ENCODE measurements at places on chromosomes 5 and 9.

DNA sequence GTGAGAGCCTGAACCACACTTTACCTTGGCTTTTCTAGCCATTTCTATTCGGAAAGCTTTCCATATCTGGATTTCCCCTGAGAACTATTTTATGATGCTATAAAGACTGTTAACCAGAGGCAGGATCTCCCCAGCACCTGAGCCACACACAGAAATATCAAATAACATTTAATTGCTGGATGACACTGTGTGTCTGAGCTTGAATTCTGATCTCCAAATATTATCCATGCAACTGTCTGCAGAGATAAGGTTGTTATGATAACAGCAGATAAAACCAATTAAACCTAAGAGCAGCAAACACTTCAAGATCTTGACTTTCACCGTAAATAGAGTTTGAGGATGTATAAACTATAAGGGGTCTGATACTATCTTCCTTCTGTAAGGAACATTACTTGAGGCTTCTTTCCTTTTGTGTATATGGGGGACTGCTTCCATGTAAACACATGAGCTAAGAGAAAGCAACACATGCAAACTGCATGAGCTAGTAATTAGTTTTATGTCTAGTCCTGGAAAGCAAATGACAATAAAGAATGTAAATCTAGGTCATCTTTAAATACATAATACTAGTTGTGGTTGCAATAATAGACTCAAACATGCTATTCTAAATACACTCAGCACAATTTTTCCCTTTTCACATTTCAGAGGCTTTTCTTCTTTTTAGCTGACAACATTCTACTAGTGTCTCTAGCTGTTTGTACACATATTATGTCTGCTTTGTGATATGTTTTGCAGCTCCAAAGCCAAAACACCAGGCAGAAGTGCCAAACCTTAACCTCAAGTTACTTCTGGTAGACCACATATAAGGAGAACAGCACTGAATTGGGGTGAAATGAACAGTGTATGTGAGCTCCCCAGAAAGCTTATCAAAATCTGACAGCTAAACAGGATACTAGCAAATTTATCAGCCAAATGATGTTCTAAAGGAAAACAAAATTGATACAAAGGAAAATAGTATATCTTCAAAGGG lies 136.5 kb downstream of the EFNA5 start:
- no peak for DNase-seq

GRCh38 chr5:115842089-115842935 lies 577 bp downstream of the AP3S1 start:
- no peak for DNase-seq

DNA sequence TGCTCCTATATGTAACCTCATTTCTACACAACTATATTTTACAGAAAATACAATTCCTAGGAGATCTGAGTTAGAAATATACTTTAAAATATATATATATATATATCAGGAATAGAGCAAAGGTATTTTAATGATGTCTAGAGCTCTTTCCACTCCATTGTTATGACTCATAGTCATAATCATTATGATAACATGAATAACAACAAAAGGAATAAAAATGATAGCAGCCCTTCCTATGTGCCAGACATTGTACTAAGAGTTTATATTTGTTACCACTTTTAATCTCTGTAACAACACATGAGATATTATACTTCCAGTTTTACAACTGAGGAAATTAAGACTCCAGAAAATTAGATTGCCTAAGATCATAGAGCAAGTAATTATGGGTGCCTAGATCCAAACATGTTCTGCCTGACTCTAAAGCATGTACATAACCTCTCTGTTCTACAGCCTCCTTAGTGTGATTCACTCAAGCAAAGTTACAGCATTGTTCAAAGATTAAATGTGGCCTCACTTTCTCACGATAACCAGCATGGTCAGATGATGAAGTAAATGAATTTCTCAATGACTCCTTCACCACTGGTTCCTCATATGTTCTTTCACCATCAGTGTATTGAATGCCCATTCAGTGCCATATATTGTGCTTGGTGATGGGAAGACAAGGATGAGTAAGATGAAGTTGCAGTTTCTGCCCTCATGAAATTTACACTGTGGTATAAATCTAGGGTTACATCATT lies 452.1 kb downstream of the EFNA5 start:
- no peak for DNase-seq

DNA sequence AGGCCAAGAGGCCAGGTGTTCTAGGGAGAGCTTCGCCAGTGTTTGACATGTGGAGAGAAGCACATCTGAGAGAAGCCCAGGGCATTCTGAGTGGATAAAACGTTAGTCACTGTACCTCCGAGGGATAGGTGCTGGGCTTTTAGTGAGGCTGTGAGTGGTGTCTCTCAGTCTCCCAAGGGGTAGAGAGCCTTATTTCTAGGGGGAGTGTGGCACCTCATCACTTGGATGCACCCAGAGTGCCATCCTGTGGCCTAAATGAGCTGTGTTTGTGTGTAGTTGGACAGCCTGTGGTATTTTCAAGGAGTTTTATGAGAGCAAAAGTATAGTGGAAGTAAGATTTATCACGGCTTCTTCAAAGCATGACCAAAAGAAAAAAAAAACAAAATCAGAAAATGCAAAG lies 1046.9 kb upstream of the WWC1 start:
- DNase-seq = no peak

DNA sequence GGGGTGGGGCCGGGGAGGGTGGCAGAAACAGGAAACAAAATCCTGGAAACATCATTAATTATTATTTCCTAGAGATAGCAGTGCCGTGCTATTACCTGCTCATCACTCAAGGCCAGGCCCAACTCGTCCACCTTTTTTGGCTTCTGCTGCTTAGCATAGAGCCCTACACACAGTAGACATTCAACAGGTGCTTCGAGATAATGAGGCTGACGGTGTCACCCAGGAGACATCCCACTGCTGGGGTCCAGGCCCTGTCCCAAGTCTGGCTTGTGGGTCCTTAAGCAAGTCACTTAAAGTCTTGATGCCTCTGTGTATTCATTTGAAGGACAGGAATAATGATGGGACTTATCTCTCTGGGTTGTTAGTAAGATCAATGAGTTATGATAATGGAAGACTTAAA lies 506.6 kb downstream of the BNC2 start:
- DNase-seq = no peak

- peak; percentile 55 for DNase-seq
Measured at GRCh38 chr9:133137451-133138231, 16.6 kb upstream of the RALGDS start.

- no peak for DNase-seq
Measured at GRCh38 chr9:4716163-4716562, 24.8 kb downstream of the AK3 start.

DNA sequence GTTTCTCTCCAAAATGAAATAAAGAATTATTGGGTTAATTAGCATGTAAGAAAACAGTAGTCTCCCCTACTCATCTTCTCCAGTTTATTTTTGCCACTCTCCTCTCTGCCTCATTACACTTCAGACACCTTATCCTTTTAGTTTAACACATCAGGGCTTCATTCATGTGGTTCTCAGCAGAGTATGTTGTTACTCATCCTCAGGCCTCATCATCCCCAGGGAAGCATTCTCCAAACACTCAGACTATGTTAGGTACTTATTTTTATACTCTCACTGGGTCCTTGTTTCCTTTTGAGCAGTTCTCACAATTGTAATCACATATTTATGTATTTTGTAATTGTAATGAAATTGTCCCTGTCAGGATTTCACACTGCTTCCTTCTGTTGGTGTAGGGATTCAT lies 470.5 kb downstream of the PDE4D start:
- no peak for DNase-seq

DNA sequence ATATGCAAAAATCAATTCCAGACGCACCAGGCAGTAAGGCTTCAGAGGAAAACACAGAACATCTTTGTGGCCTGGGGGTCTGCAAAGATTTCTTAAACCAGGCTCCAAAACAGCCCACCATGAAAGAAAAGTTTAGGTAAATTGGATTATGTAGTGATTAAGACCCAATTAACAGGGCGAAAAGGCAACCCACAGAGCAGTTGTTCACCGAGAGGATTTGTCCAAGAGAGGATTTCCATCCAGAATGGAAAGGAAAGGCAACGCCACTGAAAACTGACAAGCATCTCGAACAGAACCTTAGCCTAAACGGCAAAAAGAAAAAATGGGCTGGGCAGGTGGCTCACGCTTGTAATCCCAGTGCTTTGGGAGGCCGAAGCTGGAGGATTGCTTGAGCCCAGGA lies 37.4 kb downstream of the GLT6D1 start:
- DNase-seq = no peak

DNA sequence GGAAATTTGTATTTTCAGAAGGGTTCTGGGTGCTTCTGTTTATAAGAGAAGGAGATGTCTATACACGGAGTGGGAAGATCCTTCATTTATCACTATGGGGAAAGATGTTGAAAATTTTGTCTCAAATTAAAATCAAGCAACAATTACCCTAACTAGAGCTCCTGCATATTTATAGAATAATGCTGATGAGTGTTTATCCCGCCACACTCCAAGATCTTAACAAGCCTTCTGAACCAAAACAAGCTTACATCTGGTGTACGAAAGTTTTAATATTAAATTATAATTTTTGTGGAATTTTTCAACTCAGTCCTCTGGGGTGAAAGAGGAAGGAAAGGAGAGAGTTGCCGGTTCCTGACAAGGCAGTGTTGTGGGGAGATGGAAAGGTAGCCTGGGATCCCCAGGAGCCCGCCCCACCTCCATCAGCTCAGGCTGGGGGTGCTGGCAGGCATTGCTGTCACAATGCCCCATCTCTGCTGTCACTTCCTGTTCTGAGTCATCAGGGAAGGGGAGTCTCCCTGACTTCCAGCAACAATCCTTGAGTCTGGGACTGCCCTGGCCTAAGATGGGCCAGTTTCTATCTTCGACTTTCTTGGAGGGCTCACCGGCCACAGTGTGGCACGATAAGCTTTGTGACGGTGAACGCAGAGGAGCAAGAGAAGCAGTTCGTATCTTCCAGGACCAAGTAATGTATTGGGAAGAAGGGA lies 64.5 kb downstream of the ERAP1 start:
- DNase-seq = no peak

DNA sequence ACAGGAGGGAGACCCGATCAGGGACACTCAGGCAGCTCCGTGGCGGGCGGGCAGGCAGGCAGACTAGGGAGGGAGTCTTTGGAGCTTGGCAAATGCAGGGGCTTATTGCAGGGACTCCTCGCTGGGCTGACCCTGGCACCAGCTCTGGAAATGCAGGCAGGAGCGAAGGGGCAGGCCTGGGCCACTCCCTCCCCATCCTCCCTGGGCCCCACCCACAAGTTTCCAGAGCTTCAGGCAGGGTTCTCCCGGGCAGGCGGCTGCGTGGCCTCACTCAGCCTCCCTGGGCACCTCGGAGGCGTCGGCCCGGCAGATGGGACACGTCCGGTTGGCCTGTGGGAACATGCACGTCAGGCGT lies 8.5 kb downstream of the RNF44 start:
- no peak for DNase-seq

- peak; percentile 12 for DNase-seq
Measured at GRCh38 chr5:110625376-110625999, 101.0 kb downstream of the TMEM232 start.

DNA sequence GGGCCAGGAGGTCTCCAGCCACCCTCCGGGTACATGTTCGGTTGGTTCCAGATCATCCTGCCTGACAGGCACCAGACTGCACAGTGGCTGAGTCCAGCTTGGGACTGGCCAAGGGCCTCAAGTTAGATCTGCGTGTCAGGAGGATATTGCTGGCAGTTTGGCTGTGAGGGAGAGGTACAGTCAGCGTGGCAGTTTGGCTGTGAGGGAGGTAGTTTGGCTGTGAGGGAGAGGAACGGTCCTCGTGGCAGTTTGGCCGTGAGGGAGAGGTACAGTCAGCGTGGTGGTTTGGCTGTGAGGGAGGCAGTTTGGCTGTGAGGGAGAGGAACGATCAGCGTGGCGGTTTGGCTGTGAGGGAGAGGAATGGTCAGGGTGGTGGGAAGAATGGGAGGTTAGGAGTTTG lies 39.0 kb downstream of the CACNA1B start:
- no peak for DNase-seq

DNA sequence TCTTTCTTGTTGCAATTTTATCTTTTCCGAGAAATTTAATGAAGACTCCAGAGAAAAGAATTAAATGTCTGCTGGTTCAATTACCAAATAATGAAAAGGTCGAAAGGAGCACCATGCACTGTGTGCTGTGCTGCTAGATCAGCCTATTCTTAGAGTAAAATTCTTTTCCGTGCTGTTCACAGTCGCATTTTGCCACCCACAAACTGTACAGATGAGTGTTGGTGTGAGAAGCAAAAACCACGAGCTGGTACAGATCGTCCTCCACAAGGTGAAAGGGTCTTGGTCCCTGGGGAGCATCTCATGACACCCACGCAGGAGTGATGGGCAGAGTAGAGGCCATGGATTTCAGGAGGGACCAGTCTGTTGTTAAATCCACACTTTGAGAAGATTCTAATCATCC lies 143.8 kb upstream of the PUM3 start:
- no peak for DNase-seq

DNA sequence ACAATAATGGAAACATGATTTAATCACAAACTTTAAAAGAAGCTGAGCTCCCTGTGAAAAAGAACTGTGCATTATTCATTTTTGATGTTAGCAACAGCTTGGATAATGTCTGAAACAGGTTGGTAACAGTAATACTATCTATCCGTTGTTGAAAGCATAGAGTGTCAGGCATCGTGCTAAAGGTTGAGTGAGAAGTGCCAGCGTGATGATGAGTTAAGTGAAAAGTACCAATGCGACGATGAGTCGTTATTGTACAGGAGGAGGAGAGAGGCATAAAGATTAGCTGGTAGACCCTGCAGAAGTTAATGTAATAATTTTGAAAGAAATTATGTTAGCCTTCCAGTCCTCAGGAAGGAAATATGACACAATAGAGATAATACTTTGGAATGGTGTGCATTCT lies 593.6 kb downstream of the MAT2B start:
- no peak for DNase-seq

DNA sequence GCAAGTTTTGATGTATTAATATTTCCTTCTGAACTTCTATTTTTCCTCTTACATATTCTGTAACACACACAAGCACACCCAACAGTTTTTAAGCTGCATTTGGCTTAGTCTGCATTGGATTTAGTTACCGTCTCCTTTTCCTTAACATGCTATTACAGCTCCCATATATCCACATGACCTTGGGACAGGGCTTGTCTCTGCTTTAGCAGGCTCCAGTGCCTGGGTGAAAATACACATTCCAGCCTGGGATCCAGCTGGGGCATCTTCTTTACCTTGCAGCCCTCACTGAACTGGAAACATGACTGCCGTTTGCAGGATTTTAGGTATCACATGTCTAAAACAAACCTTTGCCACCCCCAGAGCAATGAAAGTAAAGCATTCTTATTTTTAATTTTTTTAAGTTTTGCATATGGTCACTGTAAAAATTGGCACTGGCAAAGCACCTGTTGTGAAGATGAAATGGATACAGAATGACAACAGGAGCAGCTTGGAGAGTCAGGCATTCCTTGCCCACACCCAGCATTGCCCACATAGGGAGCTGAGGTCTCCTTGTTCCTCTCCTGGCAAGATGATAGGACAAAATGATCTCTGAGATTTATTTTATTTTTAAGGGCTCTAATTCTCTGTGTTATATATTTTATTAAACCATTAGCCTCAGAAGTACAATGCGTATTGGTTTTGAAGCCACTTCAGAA lies 4.0 kb downstream of the GADD45G start:
- DNase-seq = no peak

DNA sequence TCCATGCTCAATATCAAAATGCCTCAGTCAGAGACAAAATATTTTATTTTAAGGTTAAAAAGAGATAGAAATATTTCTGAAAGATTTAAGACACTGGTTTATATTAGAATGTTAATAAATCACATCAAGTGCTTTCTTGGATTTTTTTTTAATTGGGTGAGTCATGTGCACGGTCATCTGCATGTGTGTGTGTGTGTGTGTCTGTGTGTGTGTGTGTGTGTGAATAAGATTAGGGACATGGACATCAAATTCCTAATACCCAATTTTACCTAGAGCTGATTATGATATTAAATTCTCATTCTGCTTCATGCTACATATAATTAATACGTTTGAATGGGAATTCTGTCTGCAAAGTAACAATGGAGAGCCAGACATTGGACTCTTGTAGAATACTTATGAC lies 122.9 kb downstream of the BASP1 start:
- no peak for DNase-seq
